ENCODE measurements at places on chromosomes 13 and 19.
A peak's percentile ranks its signal among the peaks of the same experiment; 100 is the strongest.

DNA sequence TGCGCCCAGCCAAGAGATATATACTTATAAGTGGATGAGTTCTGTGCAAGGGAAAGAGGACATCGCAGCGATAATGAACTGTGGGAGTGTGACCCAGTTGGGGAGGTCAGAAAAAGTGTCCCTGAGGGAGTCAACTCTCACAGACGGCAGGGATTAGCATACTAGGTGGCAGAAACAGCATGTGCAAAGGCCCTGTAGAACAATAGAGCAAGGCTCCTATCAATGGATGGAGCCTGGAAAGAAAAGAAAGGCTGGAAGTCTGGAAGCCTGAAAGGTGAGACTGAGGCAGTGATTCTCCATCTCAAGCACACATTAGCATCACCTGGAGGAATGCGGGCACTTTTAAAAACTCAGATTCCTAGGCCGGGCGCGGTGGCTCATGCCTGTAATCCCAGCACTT, 21.4 kb upstream of the TNFSF14 start:
- ATAC-seq: no peak

- no peak for ATAC-seq
Measured at GRCh38 chr19:14378890-14379289, 2.4 kb upstream of the ADGRE5 start.

DNA sequence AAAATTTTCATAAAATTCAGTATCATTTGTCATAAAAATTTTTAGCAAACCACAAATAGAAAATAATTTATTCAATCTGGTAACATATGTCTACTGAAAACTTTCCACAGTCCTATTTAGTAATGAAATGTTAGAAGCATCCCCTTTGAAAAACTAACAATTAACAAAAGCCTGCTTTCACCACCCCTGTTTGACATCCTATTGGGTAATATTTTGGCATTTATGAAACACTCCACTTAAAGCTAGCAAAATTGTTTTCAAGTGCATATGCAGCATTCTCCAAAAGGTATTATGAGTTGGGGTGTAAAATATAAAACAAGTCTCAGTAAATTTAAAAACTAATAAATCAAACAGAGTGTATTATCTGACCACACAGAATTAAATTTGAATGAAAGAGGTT, 189.4 kb downstream of the NBEA start:
- ATAC-seq: no peak

DNA sequence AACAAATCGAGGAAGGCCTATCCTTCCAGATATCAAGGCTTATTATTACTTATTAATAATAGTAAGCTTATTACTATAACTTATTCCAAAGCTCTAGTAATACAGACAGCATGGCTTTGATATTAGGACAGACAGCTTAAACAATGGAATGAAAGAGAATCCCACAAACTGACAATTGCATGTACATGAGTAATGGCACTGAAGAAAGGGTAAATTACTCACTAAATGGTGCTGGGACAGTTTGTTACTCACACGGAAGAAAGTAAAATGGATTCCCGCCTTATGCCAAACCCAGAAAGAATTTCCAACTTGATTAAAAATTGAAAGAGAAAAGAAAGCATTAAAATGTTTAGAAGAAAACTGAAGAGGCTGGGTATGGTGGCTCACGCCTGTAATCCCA, 60.3 kb downstream of the MIPEP start:
- ATAC-seq: no peak

DNA sequence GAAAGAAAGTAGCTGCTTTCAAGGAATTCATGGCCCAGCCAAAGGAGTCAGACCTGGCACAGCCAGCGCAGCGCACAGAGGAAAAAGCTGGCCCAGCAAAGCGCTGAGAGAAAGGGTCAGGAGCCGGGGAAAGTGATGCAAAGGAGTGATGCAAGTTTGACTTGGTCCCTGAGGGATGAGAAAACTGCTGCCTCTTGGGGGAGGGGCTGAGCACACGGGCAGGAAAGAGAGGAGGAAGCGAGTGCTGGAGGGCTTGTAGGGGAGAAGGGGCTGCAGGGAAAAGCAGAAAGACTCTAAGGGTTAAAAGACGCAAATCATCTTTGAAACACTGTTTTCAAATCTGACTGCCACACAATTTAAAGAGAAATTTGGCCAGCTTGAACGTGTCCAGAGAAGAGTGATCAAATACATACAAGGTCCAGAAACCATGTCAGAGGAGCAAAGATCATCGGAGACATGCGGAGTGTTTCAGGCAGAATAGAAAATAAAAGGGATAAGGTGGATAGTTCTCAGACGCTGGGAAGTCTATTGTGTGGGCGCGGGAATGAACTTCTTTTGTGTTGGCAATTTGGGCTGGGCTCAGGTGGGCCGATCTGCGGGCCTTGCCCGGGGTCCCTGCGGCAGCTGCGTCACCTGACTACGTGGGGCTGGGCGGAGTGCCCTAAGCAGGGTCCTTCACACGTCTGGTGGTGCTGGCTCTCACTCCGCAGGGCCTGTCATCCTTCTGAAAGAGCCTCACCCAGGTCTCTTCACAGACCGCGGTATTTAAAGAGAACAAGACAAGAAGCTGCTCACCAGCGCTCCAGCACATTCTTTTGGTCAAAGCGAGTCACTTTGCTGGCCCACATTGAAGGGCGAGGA, 18.1 kb downstream of the N4BP2L1 start:
- no peak for ATAC-seq

- peak; percentile 62 for ATAC-seq
Measured at GRCh38 chr19:12985049-12985776, 10.1 kb upstream of the NFIX start.

GRCh38 chr19:37975596-37976515, 68.8 kb downstream of the SIPA1L3 start:
- ATAC-seq: no peak

DNA sequence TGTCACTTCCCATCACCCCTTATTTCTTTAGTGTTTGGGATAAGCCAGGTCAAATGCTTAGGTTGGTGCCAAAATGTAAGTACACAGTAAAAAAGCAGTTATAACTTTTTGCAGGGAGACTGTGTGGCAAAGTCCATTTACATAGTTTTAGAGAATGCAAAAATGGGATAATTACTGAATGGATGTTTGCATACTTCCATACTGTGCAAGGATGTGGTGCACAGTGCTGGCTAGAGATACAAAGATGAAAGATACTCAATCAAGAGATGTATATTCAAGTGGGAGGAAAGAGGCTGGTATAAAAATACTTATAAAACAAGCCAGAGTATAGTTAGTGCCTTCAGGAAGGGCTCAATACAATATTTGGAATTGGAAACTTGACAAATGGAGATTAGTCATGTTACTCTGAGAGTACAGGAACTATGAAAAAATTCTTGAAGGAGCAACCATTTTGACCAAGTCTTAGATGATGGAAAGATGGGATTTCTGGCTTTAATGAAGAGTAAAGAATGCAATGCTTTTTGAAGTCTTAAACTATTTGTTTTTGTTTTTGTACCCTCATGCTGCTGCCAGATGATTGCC, 8.0 kb downstream of the PDS5B start:
- no peak for ATAC-seq

GRCh38 chr19:43667876-43668405, 2.0 kb downstream of the PLAUR start:
- ATAC-seq: peak; percentile 11

- peak; percentile 18 for ATAC-seq
Measured at GRCh38 chr13:110150384-110151101, 156.4 kb downstream of the COL4A1 start.

- no peak for ATAC-seq
Measured at GRCh38 chr19:15237759-15238638, 5.8 kb upstream of the EPHX3 start.

- peak; percentile 81 for ATAC-seq
Measured at GRCh38 chr19:9586764-9587163, 2.5 kb upstream of the ZNF121 start.

DNA sequence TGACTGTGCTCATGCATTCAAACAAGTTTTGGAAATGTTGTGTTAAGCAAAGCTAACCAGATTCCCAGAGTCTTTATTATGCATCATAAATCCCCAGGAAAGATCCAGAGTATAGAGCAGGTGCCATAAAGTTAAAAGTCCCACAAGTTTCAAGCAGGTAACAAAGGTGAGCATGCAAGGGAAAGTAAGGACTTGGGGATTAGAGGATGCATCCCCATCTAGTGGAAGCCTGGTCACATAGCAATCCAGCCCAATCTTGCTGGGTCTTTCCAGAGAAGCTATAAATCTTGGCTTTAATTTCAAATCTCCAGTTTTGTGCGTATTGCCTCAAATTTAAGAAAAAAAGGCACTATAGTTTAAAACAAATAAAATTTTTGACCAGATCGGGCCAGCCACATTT, 72.7 kb downstream of the ZNF254 start:
- no peak for ATAC-seq

All from esophagus mucosa (tissue), 1 donor.